Cerebellar cortex (tissue), 1 donor: ENCODE measurements at places on chromosomes 2 and 18.
A peak's percentile ranks its signal among the peaks of the same experiment; 100 is the strongest.

DNA sequence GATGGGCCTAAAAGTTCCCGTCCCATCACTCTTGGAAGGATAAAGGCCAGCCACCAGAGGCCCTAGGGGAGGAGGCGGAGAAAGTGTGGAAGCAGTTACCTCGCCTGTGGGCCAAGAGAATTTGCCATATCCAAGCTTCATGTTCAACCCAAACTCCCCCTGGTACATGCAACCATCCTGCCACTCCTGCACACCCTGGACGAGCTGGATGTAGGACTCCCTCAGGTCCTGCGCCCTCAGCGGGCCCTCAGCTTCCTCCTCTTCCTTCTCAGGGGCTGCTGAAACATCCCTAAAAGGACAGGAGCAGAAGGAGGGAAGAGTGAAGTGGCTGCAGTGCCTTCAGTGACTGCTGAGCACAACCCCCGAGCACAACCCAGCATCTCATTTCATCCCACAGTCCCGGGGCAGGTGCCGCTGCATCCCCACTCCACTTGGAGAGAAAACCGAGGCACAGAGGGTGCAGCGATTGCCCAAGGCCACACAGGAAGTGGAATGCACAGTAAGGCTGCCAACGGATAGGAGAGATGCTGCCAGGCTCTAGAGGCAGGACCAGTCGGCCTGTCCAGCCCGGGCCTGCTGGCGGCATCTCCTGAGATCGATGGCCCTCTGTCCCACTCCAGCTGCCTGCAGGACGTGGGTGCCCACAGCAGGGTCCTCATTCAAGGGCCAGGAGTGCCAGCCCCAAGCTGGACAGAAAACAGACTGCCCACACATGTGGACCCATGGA is 2.9 kb downstream of the ANKMY1 start:
- no peak for DNase-seq

DNA sequence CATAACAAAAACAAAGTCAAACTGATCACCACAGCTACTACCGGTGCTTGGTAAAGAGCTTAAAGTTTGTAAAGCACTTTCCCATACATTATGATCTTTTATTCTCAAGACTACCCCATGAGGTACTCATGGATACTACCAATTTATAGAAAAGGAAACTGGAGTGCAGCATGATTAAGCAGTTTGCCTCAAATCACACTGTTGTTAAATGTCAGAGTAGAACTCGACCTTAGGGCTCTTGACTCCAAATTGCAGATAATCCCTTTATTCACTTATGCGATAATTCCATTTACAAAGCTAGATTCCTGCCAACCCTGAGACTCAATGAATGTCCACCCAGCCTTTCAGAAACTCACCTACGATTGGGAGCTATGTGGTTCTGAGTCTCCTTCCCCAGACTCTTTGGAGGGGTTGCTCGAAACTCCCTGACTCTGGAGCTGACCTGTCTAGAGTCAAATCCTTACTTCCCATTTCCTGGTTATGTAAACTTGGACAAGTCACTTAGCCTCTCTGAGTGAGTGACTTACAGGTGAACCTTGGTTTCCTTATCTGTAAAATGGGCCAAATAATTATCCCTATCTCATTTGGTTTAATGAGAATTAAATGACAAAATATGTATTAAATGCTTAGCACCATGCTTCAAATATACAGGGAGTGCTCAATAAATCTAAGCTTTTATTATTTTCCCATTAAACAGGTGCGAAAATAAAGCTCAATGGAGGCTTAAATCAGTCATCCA is 47.4 kb downstream of the PSD4 start:
- no peak for DNase-seq

- no peak for DNase-seq
These were observed 19.5 kb upstream of the PUM2 start for GRCh38 chr2:20370191-20370590.

GRCh38 chr18:4454537-4455112 is 482 bp downstream of the DLGAP1 start:
- no peak for DNase-seq

DNA sequence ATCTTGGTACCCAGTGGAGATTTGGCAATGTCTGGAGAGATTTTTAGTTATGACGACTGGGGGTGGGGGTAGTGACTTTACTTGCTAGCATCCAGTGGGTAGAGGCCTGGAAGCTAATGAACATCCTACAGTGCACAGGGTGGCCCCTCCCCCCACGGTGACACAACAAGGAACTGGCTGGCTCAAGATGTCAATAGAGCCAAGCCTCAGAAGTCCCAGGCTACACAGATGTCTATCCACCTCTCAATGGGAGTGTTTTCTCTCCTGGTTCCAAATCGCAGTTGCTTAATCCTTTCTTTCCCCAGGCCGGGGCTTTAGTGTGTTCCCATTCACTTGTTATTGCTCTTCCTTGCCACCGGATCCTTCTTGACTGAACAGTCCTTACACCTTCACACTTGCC is 9.3 kb upstream of the CCBE1 start:
- DNase-seq: no peak

DNA sequence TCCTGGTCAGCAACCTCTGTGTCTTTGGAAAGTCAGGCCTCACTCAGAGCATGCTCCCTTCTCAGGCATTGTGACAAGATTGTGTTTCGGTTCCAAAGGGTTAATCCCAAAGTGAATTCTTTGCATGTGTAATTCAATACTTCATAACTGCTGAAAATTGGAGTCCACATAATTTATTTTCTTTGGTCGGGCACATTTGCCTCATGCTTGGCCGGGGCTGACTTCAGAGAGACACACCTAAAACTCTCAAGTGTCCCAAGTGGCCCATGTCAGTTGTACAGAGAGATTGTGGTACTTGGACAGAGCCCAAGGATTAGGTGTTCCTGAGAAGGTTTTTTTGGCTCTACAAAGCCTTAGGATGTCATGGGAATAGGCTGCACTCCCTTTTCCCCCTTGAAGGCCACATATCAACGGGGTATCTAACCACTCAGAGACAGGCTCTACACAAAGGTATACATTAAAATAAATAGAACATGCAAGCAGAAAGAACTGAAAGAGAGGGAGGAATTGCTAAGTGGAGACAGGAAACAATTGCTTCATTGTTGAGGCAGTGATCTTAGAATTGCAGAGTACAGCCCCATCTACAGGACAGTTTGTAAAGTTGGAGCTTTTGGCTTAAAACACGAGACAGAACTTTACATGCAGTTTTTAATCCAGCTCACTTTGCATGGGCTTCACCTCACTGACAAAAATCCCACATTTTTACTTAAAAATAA is 1232.3 kb upstream of the ZEB2 start:
- DNase-seq: peak; percentile 27

- no peak for DNase-seq
These were observed 141.5 kb upstream of the FN1 start for GRCh38 chr2:215577356-215577755.

DNA sequence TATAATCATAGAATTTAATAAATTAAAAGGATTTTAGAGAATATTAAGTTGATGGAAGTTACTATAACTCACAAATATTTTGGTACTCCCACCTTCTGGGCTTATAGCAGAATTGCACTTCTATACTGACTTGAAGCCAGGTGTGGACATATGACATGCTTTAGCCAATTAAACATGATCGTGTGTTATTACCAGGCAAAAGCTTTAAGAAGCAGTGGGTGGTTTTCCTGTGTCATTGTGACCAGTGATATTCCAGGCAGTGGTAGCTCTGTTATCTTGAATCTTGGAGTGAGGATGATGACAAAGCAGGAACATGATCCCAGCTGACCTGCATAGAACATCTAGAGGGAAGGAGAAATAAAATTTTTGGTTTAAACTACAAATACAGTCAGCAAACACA is 370.9 kb upstream of the ZEB2 start:
- no peak for DNase-seq

- DNase-seq: no peak
These were observed 298.5 kb upstream of the CELF4 start for GRCh38 chr18:37864122-37864521.

DNA sequence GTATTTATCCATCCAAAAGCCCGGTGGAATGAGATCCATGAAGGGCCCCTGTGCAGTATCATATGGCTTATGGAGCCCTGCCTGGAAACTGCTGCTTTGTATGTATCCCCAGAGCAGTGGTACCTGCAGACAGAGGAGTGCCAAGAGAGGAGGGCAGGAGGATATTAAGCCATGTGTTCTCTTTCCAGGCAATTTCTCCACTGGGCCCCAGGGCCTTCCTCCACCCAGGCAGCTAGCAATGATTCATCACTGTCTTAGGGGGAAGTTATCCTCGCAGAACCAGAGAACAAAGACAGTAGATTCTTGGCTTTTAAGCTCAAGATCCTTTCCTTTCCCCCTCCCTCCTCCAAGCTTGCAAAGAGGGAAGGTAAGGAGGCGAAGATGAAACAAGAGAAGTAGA is 98.1 kb downstream of the LRRC30 start:
- DNase-seq: no peak

DNA sequence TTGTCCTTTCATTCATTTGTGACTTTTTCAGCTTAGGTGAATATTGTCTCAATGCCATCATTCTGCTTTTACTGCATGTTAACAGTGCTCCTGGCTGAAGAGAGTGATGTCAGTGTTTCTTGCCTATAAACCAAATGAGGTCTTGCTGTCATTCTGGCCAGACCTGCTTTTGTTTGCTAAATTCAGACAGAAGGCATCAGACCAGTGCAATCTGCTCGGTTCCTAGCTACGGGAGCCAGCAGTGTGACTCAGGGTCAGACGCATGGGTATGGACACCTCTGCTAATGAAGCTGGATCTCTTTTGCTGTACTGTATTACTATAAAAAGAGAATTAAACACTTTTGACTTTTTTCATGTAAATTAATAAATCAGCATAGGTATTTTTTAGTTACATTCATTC is 178.9 kb downstream of the TMEM182 start:
- peak; percentile 49 for DNase-seq

- DNase-seq: no peak
These were observed 135.2 kb downstream of the LAMA1 start for GRCh38 chr18:6982398-6982797.

DNA sequence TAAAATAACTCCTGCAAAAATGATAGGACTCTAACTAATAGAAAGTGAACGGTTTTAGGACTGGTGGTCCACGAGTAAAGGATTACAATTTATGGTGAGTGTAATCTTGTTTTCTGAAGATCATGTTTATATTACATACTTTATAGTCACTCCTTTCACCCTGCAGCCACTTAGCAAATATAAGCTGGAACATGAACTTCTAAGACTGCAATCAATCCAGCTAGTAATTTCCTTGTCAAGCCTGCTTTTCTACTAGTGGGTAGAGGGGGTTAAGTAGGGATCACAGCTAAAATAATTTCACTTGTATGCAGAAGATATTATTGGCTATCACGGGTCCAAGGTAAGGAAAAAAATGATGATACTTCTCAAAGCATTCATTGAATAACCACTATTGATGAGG is 125.5 kb upstream of the NETO1 start:
- no peak for DNase-seq

DNA sequence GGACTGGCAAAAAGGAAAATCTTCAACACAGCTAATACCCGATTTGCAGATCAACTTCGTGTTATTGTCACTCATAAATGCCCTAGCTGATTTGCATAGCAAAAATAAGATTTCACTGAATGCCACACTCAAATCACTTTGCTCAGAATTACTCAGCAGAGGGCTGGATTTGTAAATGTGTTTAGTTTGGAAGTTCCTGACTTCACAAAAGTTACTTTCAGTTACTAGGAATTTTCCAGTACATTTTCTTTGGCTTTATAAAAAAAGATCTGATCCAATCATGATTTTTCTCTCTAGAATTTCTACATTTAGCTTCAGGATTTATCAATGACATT is 433.3 kb upstream of the ID2 start:
- DNase-seq: no peak

- DNase-seq: no peak
These were observed 177.7 kb downstream of the SEPTIN10 start for GRCh38 chr2:109435901-109436598.

DNA sequence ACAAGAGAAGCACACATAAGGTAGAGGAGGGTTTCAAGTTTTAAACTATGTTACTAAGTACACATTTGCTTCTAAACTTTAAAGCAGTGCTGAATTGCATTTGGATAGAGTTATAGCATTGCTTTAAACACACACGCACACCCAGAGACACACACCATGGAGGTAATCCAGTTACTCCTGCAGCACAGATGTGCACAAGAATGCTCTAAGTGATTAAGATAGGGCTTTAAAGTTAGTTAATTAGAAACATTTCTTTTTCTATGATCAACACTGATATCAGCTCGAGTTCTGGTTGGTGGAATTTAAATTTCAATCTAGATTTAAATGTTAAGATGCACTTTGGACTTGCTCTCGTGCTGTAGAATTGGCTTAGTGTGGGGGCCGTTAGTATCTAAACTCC is 492.3 kb downstream of the ZEB2 start:
- no peak for DNase-seq

DNA sequence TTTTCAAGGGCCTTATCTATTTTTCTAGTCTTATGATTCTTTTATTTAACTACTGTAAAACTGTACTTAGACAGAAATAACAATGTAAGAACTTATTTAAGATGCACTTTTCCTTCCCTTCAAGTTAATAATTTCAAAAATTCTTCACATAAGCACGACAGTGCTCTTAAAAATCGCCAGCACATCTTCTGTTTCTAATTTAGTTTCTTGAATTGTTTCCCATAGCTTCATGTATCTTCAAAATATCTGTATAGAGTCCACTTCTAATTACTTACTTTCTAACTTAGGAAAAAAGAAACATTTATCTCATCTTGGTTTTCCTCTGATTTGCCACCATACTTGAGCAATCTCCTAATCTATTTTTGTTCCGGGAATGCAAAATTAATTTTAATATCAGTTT is 196.1 kb downstream of the BABAM2 start:
- DNase-seq: no peak

DNA sequence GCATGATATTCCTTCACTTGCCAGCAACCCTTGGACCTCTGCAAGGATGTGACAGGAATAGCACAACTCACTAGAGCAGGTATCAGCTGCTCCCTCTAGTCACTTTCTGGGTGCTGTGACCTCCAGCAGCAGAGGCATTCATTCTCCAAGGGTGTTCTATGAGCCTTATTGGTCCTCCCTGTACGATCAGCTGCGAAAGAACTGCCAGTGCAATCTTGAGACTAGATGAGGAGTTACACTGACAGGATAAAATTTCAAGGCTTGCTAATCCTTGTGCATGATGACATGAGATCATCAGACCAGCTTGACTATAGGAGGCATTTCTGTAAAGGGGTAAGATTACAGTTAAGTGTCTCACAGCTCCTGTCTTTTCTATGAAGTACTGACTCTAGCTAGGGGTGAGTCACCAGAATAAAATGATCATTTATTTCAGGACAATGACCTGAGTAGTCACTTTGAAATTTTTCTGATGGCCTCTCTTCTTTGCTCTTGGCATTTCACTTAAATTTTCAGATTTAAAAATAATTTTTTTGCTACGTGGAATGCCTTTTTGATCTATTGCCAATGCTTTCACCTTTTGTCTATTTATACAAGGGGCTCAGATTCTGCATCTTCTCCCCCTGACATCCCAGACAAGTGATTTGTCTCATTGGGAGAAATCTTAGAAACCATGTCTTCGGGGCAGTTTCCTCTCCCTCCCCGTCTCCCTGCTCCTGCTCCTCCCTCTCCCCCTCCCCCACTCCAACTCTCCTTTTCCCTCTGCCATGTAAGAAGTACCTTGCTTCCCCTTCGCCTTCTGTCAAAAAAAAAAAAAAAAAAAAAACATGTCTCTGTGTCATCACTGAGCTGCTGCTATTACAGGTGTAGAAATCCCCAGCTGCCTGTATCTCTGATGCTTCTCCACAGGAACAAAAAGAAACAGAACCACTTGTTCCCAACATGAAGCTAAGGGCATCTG is 49.2 kb upstream of the FRZB start:
- DNase-seq: no peak

GRCh38 chr18:43863180-43863579 is 585.9 kb upstream of the SYT4 start:
- DNase-seq: no peak
